ENCODE measurements at places on chromosomes 12 and 14. TPM values are rescaled to one million over a fixed set of nuclear protein-coding genes. Genes with fewer than 3 reads are reported as not detected.

CMTM5 gene
- 2.2 TPM for polyA plus RNA-seq

IFNG-AS1 gene
- polyA plus RNA-seq = 0.14 TPM

DPY19L2 gene
- polyA plus RNA-seq = 31.4 TPM

GRCh38 chr14:92733007-92733406, 15.4 kb downstream of the LGMN start:
- DNase-seq = no peak

- DNase-seq = no peak
Observed at GRCh38 chr12:66915306-66915904, 236.5 kb upstream of the GRIP1 start.

DNA sequence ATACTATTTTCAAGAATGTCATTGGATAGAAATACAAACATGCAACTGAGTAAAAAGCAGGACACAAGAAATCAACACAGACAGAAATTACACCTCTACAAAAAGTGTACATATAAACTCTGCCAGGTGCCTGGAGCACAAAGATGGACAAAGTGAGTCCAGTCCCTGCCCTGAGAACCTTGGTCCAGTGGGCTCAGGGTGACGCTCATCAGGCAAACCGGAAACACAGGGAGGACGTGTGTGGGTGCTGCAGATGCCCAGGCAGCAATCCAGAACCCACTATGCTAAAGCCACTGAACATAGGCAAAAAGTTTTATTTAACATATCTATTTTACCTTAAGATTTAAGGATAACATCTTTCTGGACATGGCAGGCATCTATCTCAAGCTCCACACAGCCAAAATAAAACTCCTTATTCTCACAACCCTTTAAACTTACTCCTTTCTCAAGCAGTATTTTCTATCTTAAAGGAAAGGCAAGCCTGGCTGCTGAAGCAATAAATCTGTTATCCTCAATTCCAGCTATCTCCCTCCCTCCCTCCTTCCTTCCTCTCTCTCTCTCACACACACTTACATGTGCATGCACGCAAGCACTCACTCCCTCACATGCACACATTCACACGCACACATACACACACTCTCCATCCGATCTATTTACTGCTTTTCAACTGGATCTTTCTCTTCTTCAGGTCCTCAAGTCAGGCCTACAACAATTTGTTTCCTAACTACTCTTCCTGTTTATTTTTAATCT, 10.2 kb downstream of the PPP1R13B start:
- no peak for DNase-seq

DNA sequence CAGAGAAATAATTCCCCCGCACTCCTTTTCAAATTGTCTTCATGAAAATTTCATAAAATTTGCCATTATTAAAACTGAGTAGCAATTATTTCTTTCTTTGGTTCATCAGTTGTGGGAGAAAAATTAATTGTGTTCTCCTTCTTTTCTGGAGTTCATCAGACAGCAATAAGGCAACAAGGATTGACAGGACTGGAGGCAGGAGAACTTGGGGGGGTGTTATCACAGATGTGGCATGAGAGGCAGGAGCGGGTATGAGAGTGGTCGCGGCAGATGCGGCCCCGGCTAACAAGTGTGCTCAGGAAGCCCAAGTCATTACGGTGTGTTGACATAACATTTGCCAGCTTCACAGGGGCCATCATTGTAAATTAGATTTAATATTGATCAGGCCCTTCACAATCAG, 306.6 kb upstream of the TMPO start:
- DNase-seq = no peak

DNA sequence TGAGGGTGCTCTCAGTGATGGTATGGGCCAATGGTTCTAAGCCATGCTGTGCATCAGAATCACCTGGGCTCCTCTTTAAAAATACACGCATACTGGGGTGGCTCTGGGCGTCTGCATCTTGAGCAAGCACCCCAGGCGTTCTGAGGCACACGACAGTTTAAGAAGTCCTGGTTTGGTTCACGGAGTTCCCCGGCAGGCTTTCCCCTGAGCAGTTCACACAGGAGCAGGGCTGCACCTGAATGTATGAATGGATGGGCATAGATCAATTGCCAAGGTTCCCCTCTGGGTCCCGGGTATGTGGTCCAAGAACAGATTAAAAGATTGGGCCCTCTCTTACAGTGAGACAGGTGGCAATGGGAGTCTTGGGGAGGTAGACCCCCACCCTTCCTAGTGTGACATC, 395.3 kb downstream of the DPF3 start:
- DNase-seq = no peak

DNA sequence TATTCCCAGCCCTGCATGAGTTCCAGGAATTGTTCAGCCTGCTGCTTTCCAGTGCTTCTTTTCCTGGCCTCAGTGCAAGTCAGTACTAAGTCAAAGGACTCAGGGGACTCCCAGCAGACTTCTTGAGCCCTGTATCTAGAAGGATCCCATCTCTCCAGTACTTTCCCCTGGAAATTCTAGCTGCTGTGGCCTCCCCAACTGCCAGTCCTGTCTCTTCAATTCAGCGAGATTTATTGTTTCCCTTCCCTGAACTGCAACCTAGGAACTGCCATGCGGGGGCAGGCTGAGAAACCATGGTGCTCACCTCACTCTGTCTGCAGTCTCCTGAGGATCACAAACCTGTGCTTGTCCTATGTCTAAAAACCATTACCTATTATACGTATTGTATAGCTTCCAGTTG, 31.8 kb downstream of the ZNF605 start:
- no peak for DNase-seq
